Astrocyte of the hippocampus (primary cell): ENCODE measurements at places on chromosomes 11 and 22.

- DNase-seq = no peak
Observed at GRCh38 chr22:39314251-39314971, 5.0 kb downstream of the RPL3 start.

- DNase-seq = no peak
Observed at GRCh38 chr11:2550606-2550970, 105.8 kb downstream of the KCNQ1 start.

DNA sequence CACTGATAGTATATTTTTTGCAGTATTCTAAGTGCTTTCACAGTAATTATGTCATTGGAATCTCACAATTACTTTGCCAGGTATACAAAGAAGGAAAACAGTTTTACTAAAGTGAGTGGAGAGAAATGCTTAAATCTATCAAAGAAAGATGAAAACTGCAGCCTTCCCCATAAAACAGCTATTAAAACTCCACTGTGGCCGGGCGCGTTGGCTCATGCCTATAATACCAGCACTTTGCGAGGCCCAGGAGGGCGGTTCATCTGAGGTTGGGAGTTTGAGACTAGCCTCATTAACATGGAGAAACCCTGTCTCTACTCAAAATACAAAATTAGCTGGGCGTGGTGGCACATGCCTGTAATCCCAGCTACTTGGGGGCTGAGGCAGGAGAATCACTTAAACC lies 19.1 kb downstream of the OR51E1 start:
- no peak for DNase-seq

- no peak for DNase-seq
Observed at GRCh38 chr11:57374966-57375365, 6.0 kb downstream of the PRG3 start.

DNA sequence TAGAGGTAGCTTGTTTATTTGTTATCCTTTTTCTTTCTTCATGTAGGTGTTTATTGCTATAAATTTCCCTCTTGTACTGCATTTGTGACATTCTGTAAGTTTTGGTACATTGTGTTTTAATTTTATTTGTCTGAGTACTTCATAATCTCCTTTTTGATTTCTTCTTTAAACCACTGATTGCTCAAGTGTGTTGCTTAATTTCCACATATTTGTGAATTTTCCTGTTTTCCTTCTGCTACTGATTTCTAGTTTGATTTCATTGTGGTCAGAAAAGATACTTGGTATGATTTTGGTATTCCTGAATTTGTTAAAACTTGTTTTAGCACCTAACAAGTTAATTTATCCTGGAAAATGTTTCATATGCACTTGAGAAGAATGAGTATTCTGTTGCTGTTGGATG lies 15.1 kb downstream of the OR10V1 start:
- DNase-seq = no peak

DNA sequence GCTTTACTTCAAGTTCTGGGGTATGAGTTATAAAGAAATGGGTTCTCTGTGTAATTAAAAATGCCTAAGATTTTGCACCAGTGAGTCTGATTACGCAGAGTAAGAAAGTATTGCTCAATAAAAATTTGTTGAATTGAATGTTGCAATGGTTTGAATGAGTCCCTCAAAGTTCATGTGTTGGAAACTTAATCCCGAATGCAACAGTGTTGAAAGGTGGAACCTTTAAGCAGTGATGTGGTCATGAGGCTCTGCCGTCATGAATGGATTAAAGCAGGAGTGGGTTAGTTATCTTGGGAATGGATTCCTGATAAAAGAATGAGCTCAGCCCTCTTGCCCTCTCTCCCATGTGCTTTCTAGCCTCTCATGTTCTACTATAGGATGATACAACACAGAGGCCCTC lies 52.6 kb upstream of the SESN3 start:
- no peak for DNase-seq
